ENCODE measurements at places on chromosomes 6 and 20.

DNA sequence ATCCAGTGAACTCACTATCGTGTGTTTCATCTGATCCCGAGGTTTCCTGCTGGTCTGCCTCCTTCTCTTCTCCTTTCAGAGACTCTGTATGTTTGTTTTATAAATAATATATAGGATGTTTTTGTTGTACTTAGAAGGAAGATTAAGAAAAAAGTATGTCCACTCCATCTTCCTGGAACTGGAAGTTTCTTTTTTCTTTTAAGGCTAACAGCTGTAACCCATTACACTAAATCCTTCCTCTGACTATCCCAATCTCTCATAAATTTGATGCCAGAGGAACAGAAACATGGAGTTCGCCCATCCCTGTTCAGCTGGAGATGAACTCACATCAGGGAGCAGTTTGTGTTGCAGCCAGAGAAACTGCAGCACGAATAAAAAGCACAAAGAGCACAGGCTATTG is 20.7 kb downstream of the RIPK1 start:
- DNase-seq: no peak

DNA sequence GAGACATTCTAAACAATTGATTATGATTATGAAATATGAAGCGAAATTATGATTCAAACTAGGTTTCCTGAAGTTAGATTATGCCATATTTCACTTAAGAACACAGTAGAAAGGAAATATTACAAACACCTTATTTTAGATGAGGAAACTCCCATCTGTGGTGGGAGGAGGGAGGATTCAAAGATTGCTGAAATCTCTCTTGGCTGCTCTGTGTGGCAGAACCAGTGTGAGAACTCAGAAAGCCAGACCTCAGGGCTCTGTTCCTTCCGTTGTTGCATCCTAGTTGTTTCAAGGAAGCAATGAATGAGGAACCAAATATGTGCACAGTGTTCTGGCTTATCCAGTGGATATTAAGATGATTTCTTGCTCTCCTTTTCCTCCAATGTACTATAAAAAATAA is 2.1 kb downstream of the TAAR5 start:
- peak; percentile 79 for DNase-seq

- no peak for DNase-seq
Observed at GRCh38 chr6:79913369-79913768, 34.0 kb downstream of the ELOVL4 start.

DNA sequence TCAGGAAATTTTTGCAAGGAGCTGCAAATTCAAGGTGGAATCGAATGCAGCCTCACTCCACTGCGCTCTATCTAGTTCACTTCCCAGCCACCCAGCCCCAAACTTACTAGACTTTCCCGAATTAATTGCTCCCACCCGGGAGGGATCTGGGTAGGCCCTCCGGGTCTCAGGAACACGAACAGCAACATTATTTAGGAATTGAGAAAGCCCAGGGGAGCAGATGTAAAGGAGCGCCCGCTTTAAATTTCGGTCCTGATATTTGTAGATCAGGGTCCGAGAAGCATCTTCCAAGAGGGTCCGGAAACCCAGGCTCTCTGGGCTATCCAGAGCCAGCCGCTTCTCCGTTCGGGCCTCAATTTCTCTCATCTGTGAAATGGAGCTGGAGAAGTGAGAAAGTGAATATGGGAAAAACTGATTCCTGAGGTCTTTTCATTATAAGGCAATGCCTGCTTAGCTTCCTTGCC is 490 bp upstream of the ID1 start:
- no peak for DNase-seq

- DNase-seq: peak; percentile 18
Observed at GRCh38 chr6:2552526-2553154, 198.1 kb downstream of the MYLK4 start.

DNA sequence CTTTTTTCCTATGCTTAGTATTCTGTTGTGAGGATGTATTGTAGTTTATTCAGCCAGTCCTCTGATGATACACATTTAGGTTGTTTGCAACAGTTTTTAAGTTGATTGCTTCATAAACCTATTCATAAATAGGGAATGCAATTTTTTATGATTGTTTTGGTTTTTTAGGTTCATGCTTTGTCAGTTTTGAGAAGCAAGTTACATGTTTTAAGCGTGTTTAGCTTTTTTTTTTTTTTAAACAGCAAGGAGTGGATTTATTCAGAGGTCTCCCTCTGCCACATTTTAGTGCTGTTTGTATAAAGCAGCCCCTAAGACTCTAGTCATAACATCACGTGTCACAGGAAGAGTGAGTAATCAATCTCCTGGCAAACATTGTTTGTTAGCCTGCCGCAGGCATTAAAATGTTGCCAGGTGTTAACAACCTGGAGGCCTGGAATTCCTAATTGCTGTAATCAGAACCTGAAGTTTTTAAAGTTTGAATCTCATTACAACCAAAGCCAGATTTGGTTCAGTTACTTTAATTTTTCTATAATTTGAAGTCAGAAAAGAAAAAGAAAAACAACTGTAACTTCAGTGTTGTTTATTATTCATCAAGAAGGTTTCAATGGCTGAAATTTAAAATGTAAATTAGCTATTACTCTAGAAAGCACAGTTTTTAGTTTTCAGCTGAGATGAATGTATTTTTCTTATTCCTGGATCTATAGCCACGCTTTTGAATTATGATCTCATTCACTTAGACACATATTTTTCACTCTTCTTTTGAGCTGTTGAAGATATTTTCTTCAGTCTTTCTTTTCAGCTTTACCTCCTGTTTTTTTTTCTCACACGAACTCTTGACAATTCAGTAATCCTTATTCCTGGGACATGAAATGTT is 59.2 kb downstream of the KCNS1 start:
- peak; percentile 8 for DNase-seq

GRCh38 chr20:48638546-48638945 is 189.3 kb downstream of the PREX1 start:
- DNase-seq: peak; percentile 71

DNA sequence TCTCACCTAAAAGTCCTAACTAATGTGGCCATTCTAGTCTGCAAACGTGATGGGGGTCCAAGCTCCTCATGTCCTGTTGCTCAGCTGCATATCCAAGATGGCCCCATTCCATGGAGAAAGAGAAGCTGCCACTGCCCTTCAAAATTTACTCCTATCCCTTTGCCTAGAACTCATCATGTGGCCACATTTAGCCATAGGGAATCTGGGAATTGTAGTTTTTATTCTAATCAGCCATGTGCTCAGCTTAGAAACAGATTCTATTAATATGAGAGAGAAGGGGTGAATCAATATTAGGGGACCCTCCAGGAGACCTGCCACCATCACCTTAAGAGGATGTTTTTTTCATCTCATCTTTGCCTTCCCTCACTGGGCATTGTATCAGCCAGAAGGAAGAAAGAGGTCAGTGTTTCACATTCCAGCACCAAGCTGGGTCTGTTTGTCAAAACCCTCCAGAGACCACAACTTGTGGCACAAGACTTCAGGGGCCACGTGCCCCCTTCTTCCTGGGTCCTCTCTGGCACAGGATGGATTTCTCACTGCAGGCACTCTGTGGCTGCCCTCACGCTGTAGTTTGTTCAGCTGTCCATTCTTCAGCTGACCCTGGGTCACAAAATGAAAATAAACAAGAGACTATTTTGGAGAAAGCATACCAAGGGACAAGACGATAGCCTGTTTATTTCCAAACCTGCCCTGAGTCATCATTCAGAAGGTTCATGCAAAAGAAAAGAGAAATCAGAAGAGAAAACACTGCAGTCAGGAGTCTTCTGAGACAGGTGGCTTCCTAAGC is 172.0 kb downstream of the EYA2 start:
- no peak for DNase-seq

DNA sequence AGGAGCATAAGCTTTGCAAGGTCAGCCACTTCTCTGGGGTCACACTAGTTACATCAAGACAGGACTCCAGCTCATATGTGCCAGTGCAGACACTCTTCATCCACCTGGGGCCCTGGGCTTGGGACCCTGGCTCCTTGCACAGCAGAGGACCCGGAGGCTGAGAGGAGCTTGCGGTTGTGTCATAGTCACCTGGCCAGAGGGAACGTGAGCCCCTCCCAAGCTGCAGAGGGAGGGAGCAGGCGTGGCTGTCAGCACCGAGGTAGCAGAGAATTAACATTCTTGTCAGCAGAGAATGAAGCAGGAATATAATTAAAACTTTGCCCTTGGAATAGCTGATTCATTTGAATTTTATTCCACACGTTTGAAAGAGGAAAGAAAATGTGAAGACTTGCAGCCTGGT is 36.8 kb downstream of the BCAS4 start:
- DNase-seq: no peak

- no peak for DNase-seq
Observed at GRCh38 chr20:10539818-10540553, 104.9 kb downstream of the SLX4IP start.

DNA sequence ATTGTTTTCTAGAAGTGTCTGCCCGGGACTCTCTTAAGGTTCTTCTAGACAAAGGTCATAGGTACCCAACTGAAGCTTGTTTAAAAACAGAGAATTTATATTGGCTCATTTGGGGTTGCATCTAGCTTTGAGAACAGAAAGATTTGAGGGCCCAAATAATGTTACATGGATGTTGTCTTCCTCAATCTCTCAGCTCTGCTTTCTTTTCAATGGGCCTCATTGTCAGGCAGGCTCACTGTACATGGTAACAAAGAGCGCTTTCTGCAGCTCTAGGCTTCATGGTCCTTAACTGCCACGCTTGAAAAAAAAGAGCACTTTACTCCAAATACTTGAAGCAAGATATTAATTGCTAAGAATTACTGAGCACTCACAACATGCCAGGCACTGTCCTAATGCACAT is 22.2 kb downstream of the NHLRC1 start:
- no peak for DNase-seq

DNA sequence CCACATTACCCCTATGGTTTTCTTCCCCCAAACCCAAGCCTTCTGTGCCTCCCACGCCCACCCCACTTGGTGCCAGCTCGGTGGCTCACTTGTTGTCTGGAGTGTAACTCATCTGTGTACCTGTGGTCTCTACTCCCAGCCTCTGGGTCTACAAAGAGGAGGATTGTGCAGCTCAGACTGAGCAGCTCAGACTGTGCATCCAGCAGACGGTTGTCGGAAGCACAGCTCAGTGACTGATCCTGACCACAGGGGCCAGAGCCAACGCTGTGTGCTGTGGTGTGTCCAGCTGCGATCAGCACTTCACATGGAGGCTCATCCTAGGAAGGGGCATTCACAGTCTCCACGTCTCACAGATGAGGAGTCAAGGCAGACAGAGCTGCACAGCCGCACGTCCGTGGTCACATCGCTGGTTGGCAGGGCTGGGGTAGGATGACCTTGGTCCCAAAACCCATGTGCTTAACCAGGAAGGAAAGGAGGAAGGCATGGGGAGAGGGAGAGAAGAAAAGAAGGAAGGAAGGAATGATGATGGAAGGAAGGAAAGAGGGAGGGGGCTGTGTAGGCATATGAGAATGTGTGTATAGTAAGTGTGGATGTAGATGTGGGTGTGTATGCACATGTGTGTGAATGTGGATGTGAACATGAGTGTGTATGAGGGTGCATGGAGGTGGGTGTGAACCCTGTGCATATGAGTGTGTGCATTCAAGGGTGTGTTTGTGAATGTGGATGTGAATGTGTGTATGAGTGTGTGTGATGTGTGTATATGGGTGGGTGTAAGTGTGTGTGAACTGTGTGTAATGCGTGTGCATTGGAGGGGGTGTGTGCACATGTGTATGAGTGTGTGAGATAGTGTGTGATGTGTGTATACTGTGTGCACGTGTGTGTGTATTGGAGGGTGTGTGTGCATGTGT is 28.2 kb upstream of the STX16 start:
- DNase-seq: no peak

DNA sequence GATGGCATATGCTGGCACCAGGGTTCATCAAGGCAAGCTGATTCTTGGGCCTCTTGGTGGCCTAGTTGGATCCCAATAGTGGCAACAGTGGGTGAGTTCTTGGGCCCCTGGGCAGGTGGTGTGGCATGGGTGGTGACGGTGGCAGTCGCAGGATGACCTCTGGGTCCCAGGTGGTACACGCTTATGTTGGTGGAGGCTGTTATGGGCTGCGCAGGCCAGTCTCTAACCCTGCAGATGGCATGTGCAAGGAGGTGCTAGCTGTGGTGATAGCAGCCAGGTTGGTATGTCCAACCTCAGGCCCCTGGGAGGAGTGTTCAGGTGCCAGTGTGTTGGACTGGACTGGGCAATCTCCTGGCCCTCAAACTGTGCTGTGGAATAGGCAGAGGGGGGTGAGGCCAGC is 46.2 kb downstream of the CYB5R4 start:
- DNase-seq: no peak

DNA sequence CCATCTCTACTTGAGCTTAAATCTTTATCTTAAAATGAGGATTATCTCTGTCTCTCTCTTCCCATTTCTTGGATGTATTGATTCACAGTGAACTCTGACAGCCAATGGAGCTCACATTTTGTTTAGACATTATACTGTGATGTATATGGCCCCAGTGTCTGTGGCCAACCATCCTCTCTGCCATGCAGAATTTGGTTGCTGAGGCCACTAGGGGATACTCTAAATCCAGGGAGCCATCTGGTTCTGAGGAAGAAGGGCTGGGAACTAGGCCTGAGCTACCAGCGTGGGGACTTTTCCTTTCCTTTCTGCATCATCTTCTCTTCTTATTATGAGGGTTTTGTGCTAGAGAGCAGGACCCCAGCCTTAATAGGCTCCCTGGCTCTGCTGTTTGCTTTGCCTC is 59.1 kb upstream of the RIPOR2 start:
- DNase-seq: peak; percentile 38

- DNase-seq: peak; percentile 72
Observed at GRCh38 chr20:60137657-60138245, 179.5 kb downstream of the CDH26 start.

GRCh38 chr6:45970326-45970725 is 45.3 kb downstream of the CLIC5 start:
- peak; percentile 50 for DNase-seq

DNA sequence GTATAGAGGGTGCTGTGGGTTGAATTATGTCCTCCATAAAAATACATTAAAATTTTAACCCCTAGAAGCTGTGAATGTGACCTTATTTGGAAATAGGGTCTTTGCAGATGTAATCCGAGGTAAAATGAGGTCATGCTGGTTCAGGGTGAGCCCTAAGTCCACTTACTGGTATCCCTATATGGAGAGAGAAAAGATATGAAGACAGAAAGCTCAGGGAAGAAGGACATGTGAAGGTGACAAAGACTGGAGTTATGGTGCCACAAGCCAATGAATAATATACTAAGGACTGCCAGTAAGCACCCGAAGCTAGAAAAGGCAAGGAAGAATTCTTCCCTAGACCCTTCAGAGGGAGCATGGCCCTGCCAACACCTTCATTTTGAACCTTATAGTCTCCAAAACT is 50.2 kb downstream of the PLN start:
- DNase-seq: no peak

GRCh38 chr20:1741309-1742048 is 83.9 kb upstream of the SIRPG start:
- peak; percentile 89 for DNase-seq

DNA sequence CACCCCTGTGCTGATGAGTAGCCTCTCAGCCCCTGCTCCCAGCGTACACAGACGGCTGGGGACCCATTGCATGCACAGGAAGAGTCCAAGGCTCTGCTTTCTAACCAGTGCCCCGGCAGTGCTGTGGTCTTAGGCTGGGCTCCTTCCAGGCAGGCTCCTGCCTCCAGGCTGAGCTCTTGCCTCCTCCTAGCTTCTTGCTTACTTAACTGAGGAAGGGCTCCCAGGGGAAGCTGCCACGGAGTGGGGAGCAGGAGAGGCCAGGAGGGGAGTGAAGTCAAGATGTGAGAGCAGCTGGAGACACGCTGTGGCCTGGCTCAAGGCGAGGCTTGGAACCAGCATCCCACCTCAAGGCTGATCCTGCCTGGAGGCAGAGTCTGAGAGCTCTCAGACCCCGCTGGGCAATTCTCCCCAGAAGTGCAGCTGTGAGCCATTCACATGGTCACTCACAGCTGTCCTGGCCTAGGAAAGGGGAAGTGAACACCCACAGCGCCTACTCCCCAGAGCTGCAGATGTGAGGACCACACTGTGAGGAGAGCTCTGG is 141.0 kb downstream of the TBXT start:
- DNase-seq: peak; percentile 23

GRCh38 chr6:132270726-132271402 is 130.4 kb downstream of the MOXD1 start:
- no peak for DNase-seq

Data from suppressor macrophage (primary cell).